T-helper 1 cell (primary cell): ENCODE measurements at places on chromosomes 3 and 15.
A peak's percentile ranks its signal among the peaks of the same experiment; 100 is the strongest.

DNA sequence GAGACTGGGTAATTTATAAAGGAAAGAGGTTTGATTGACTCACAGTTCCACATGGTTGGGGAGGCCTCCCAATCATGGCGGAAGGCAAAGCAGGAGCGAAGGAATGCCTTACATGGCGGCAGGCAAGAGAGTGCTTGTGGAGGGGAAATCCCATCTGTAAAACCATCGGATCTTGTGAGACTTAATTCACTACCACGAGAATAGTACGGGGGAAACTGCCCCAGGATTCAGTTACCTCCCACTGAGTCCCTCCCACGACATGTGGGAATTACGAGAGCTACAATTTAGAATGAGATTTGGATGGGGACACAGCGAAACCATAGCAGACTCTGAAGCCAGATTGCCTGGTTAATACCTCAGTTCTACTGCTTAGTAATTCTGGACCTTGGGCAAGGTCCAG lies 67.8 kb downstream of the THSD4 start:
- no peak for DNase-seq

GRCh38 chr3:184230603-184231528 lies 1.5 kb downstream of the VWA5B2 start:
- no peak for DNase-seq

- no peak for DNase-seq
Observed at GRCh38 chr3:10149226-10149625, 7.6 kb downstream of the VHL start.

GRCh38 chr3:151037746-151038477 lies 47.6 kb upstream of the MED12L start:
- no peak for DNase-seq

DNA sequence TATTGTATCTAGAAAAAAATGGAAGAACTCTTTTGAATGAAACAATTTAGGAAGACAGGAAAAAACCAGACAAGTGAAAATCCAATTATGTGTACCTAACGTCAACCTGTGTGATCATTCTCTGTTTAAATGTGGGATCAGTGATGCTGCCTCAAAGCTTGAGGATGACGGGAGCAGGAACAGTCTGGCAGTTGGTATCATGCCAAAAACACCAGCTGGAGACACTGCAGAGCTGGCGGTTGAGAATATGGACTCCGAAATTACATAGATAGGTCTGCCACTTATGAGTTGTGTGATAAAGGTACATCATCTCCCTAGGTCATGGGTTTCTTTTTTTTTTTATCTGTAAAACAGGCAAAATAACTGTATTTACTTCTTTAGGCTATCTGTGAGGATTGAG lies 480.5 kb downstream of the CNTN4 start:
- no peak for DNase-seq

DNA sequence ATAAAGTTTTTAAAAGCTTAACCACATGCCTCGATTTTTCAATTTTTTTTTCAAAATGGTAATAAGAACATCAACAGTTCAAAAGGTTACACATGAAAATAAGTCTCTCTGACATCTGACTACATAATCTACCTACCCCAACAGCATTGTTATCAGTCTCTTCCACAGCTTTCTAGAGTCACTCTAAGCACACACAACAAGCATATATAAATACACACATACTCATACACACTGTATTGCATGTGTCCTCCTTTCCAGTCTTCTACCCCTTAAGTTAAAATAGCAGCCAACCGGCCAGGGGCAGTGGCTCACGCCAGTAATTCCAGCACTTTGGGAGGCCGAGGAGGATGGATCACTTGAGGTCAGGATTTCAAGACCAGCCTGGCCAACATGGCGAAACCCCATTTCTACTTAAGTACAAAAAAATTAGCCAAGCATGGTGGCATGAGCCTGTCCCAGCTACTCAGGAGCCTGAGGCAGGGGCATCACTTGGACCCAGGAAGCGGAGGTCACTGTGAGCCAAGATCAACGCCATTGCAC lies 12.2 kb downstream of the TBL1XR1 start:
- no peak for DNase-seq

- no peak for DNase-seq
Observed at GRCh38 chr3:173109143-173109542, 31.9 kb downstream of the SPATA16 start.

DNA sequence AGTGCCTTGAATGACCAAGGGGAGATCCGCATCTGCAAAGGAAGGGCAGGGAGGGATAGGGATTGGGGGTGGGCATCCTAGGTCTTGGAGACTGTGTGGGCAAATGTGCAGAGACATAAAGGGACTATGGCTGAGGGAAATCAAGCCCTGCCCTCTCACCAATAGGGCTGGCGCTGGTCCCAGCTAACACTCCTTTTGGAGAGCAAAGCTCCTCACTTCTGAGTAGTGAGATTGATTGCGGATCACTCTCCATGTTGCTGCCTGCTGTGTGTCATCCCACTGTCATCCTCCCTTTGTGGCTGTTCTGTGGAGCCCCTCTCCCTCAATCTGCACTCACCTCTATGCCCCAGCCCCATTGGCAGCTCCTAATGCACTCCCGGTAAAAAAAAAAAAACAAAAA lies 2.2 kb upstream of the CELSR3 start:
- no peak for DNase-seq

- DNase-seq = no peak
Observed at GRCh38 chr3:151226088-151226563, 23.1 kb upstream of the GPR171 start.

GRCh38 chr15:67177752-67178151 lies 76.7 kb downstream of the AAGAB start:
- DNase-seq = no peak

DNA sequence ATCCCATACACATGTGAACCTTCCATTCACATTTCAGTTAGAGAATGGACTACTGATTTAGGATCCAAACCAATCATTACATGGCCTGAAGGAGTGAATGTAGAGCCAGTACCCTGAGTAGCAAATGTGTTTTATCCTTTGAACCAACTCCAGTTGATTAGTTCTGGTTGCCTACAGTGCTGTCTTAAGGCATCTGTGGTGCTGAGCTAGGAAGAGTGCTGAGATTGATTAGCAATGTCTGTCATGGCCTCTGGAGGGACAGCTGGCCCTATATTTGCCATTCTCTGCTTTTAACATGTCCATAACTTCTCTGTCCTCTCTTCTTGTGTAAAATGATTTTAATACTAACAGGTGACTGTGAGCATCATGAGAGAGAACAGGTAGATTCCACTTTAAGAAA lies 11.1 kb downstream of the LRTM1 start:
- no peak for DNase-seq

DNA sequence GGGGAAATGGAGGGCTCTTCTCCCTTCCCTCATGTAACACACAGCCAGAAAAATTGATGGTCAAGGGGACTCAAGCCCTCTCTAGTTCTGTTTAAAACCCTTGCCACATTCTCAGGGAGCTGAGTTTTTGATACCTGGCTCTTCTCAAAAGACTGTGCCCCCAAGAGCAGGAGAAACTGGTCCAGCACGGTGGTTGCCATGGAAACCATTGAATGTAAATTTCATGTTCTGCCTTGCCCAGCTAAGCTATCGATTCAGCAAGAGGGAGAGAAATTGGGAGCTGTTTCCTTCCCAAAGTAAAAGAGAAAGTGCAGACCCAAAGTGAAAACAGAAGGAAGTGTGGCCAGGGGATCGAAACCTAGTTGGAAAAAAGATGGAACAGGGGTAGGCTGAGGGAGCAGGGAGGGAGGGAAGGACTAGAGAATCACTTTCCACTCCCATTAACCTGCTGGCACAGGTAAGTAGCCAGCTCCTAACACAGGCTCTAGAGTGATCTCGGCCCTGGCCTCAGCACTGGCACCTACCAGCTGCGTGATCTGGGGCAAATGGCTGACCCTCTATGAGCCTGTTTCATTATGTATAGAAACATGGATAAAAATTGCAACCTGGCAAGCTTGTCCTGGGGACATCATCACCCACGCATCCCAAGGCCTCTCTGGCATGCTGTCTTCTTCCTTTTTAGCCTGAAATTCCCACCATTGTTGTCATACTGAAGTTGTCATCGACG lies 140.9 kb downstream of the TPRA1 start:
- DNase-seq = no peak

GRCh38 chr3:78887547-78888011 lies 880.2 kb downstream of the ROBO1 start:
- DNase-seq = no peak

GRCh38 chr3:100709842-100710260 lies 557 bp downstream of the TFG start:
- peak; percentile 32 for DNase-seq
